ENCODE measurements at places on chromosomes 13 and 19.

GRCh38 chr13:45630791-45631190 lies 15.3 kb upstream of the ERICH6B start:
- no peak for DNase-seq

GRCh38 chr19:55232286-55232602 lies 3.7 kb upstream of the TMEM86B start:
- DNase-seq: no peak

DNA sequence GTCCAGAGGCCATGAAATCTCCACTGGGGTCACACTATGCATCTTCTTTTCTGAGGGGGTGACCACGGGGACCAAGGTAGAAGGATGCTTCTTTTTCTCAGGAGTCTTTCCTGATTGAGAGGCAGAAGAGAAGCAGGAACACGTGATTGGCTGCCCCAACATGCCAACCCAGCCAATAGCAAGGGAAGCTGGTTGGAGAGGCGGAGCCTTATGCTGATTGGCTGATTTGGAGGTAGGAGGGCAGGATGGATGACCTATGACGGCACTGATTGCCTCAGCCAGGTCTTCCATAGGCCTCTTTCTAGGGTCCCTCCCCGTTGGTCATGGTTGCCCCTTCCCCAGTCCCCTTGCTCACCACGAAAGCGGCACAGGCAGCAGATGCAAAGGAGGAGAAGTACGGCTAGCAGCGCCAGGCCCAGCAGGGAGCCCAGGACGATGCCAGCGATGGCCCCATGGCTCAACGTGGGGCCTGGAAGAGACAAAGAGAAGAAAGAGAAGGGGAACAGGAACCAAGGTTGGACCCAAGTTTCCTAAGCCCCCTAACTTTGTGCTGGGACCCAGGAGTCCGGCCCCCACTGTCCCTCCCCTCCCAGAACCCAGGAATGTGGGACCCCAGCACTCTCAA lies 8.0 kb downstream of the VSIG10L start:
- no peak for DNase-seq

GRCh38 chr19:34577531-34578101 lies 96.1 kb downstream of the WTIP start:
- DNase-seq: no peak

DNA sequence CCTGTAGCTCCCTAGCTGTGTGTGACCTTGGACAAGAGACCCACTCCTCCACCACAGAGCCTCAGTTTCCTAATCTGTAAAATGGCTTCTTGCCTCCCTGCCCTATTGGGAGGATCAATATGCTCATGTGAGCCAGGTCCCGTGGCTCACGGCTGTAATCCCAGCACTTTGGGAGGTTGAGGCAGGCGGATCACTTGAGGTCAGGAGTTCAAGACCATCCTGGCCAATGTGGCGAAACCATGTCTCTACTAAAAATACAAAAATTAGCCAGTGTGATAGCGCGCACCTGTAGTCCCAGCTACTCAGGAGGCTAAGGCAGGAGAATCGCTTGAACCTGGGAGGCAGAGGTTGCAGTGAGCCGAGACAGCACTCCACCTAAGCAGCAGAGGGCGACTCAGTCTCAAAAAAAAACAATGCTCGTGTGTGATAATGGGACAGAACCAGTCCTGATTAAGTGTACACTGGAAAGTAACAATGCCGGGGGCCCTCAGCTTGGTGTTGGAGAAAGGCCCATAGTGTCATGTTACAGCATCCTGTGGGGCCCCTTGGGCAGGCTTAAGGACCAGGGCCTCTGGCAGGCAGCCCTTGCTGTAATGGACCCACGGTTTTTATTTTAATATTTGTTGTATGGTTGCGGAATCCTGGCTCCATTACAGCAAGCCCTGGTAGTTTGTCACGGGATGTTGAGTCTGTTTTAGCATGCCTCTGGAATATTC lies 6.8 kb downstream of the RPS11 start:
- peak; percentile 36 for DNase-seq

DNA sequence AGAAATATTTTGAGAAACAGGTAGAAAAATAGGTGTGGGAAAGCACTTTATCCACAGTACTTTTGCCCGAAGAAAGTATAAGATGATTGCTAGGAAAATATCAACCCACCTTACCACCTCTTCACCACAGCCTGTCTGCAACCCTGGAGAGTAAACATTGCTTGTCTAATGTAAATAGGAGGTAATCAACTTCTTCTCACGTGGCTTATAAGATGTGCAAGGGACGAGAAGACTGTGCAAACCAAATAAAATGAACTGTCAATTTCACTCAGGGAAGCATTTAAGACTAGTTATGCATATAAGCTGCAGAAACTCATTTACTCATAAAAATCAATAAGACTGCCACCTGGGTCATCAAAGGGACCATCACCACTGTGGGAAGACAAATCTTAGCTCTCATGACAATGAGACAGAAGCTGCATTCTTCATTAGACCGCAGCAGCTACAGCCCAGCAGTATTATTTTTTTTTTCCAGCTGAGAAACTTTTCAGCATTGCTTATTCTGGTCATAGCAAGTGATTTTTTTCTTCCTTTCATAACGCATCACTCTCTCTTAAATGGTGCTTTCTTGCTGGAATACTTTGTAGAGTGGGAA lies 807.7 kb upstream of the GPC6 start:
- no peak for DNase-seq

- no peak for DNase-seq
Observed at GRCh38 chr13:113853518-113854237, 10.2 kb downstream of the GAS6 start.

- DNase-seq: no peak
Observed at GRCh38 chr13:23921451-23921888, 24.2 kb upstream of the C1QTNF9B start.

- DNase-seq: no peak
Observed at GRCh38 chr19:13121551-13122274, 3.6 kb downstream of the NACC1 start.

GRCh38 chr13:102932331-102932730 lies 86.5 kb downstream of the ERCC5 start:
- no peak for DNase-seq

DNA sequence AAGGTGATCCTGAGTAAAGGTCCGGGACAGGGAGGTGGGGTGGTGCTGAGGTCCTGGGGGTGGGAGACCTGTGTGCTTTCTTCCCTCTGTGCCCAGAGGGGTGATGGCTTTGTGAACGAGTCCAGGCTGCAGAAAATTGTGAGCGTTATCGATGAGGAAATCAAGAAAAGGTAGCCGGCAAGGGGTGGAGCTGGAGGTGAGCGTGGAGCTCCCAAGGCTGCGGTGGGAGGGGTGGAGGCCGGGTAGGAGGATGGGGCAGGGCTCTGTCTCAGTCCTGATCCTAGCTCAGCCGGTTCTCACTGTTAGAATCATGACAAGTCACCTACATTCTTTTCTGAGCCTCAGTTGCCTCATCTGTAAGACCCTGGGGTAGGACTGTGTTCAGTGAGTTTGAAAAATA lies 4.0 kb downstream of the SELENOV start:
- DNase-seq: no peak

DNA sequence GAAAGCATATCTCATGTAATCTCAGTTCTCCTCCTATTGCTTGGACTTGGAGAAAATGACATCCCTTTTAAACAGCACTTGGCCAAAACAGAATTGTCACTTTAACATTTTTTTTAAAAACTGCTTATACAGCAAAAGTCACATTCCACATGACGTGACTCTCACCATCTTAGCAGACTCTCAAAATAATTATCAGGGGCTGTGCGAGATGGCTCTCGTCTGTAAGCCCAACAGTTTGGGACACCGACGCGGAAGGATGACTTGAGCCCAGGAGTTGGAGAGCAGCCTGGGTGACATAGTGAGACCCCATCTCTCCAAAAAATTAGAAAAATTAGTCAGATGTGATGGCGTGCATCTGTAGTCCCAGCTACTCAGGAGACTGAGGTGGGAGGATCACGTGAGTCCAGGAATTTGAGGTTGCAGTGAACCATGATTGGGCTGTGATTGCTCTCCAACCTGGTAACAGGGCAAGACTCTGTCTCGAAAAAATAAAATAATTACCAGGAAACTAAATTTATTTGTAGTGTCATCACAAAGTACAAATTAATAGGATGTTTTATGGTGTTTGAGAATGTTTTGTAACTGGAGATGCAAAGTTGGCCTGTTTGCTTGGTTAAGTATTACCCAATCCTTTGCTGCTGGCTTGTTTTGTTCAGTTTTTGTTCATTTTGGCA lies 8.8 kb downstream of the SAFB start:
- DNase-seq: no peak

DNA sequence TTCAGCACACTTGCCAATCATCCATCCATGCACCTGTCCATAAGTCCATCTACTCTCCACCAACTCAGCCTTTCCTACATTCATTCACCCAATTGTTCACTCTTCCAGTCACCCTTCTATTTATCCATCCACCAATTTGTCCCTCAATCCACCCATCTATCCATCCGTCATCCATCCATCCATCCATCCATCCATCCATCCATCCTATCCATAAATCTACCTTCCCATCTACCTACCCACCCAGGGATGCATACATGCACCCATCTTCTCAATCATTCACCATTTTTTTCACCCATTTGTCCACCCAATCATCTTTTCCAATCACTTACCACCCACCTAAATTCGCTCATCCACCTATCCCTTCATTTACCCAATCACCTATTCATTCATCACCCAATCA lies 14.6 kb upstream of the CEACAM20 start:
- DNase-seq: no peak

DNA sequence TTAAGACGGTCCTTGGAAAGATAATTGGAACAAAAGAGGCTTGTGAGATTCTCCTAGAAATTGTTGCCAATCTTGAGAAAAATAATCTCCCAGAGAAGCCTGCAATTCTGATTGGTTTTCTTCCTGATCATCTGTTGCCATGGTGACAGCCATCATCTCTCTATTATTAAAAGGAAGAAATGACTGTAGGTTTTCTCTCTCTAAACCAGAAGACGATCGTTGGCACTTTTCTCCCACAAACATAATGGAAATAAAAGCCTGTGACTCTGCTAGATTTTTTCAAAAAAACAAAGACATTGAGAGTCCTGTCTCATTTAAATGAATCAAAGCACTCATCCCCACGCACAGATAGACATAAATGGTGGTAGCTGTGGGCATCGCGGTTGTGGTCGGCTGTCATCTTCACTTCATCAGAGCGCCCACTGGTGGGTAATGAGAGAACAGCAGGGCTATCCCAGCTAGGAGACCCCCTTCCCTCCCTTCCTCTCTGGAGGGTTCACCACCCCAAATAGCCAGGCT lies 21.7 kb upstream of the CALM3 start:
- DNase-seq: peak; percentile 28

- no peak for DNase-seq
Observed at GRCh38 chr19:50292216-50292827, 36.9 kb downstream of the KCNC3 start.

GRCh38 chr19:12126707-12127106 lies 13.4 kb downstream of the ZNF20 start:
- DNase-seq: peak; percentile 10

DNA sequence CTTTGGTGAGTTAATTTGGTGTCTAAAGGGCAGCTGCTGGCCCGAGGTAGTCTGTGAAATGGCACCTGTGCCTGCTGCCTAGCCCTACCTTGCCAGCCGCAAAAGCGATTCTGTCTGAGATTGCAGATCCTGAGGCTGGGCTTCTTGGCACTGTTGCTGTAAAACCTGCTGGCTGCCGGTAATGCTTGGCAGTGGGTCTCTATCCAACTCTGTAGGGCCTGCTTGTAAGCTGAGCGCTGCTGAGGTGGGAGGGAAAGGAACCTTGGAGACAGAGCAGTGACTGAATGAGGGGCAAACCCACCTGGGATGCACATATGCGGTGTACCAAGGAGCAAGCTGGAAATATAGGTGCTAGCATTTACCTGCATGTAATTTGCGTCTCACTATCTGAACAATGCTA lies 11.7 kb downstream of the LCP1 start:
- no peak for DNase-seq

DNA sequence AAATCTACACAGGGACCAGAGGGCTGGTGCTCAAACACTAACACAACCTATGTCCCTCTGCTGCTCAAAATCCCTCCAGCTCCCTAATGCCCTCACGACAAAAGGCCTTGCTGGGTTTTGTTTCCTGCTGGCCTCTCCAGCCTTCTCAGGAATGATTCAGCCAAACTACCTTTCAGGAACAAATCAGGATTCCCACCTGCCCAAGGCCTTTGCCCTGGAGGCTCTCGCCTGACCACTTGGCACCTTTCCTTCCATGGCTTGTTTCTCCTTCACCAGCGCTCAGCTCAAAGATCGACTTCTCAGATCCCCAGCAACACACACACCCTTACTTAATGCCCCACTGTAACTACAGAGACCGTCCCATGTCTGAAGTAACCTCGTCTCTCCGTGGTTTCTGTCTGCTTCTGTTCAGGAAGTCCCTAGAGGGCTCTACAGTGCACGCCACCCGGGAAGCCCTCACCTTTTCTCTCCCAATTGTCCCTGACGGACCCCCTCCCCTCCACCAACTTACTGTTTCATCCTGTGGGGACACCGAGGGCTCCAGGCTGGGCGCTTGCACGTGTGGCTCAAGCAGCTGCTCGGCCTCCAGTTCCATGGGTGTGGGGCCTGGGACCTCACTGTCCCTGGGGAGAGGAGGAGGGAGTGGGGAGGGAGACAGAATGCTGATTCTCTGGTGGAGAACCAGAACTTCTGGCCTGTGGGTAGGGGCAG lies 3.2 kb upstream of the SIX5 start:
- no peak for DNase-seq

- no peak for DNase-seq
Observed at GRCh38 chr19:2798733-2799132, 13.4 kb downstream of the THOP1 start.

DNA sequence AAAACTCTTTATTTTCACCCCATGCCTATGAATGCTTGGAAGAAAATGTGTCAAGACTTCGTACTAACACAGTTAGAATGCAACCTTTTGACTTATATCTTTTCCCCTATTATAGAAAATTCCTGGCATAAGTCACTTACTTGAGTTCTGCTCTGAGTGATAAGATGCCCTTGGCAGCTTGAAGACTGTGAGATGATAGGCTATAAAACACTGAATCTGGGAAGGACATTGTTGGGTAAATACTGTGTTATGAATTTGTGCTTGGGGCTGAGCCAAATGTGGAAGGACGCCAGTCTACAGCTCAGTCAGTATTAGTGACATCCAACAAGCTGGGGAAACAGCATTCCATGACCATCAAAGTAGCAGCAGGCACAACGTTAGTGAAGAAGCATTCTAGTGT lies 368.0 kb upstream of the SGCG start:
- no peak for DNase-seq

DNA sequence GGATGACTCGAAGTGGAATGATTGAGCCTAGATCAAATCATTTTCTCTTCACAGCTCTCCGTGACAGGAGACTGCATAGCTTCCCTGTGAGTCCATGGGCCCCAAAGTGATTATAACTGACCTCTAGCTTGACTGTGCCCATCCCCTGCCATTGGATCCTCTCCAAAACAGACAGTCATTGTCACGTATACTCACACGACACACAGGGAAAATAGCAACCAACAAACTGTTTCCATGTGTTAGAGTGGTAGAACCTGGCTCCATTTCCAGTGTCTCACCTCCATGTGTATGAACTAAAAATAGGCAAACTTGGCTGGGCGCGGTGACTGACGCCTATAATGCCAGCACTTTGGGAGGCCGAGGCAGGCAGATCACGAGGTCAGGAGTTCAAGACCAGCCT lies 48.8 kb upstream of the NPAS1 start:
- no peak for DNase-seq

Data from stimulated activated CD4-positive, alpha-beta T cell treated with anti-CD3 and anti-CD28 coated beads, Interleukin-12 subunit alpha, Interleukin-12 subunit beta, amount 100 ng/mL, for 4 hours (primary cell).